ENCODE measurements at places on chromosomes 6 and 20.

- no peak for DNase-seq
These were observed 79.1 kb downstream of the OGFRL1 start for GRCh38 chr6:71367756-71368155.

- no peak for DNase-seq
These were observed 252.0 kb upstream of the HTR1E start for GRCh38 chr6:86685230-86685797.

DNA sequence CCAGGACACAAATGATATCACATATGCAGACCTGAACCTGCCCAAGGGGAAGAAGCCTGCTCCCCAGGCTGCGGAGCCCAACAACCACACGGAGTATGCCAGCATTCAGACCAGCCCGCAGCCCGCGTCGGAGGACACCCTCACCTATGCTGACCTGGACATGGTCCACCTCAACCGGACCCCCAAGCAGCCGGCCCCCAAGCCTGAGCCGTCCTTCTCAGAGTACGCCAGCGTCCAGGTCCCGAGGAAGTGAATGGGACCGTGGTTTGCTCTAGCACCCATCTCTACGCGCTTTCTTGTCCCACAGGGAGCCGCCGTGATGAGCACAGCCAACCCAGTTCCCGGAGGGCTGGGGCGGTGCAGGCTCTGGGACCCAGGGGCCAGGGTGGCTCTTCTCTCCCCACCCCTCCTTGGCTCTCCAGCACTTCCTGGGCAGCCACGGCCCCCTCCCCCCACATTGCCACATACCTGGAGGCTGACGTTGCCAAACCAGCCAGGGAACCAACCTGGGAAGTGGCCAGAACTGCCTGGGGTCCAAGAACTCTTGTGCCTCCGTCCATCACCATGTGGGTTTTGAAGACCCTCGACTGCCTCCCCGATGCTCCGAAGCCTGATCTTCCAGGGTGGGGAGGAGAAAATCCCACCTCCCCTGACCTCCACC lies 42.2 kb downstream of the SIRPA start:
- no peak for DNase-seq

GRCh38 chr6:159997498-159998101 lies 28.7 kb downstream of the IGF2R start:
- DNase-seq: no peak

DNA sequence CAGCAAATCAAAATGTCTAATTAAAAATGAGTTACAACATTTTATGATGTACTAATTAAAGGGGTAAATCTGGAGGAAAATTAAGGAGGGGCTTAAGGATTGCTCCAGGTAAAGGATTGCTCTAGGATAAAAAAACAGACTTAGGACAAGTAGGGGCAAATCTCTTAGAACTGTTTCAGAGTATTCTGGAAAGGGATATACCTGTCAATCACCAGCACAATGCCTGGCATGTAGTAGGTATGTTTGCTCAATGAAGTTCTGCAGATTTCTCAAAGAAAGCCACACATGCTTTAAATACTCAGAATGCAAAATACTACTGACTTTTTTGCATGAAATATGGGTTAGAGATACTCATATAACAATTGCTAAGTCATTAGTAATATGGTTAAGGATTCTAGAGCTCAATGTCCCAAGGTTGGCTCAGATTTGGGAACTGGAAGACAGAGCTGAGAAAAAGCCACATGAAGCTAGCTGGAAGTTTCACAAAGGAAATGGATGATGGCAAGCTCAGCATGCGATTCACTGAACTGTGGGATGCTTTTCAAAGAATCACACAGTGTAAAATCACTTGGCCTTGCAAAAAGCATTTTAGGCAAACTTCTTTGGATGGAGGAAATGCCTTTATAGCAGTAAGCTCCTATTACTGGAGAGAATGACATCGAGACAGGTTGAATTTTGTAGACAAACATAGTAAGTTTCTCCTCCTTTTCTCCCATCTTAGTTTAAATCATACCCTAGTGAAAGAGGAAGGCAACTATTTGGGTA lies 72.8 kb downstream of the MAP3K5 start:
- DNase-seq: no peak

DNA sequence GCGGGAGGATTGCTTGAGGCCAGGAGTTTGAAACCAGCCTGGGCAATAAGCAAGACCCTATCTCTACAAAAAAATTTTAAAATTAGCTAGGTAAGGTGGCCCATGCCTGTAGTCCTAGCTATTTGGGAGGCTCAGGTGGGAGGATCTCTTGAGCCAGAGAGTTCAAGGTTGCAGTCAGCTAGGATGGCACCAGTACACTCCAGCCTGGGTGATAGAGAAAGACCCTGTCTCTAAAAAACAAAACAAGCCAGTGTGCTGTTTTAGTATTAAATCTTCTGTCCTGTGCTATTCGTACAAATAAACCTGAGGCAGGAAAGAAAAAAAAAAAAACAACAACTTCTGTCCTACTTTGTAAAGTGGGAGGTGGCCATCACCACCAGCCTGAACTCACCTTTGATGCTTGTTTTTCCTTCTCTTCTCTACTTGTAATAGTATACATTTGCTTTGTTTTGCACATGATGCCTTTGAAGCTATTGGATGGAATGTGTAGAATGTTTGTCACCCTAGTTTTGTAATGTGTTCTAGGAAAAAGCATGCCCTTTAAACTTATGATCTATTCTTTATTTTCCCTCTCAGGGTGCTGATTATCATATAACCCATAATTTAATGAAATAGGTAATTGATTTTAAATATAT lies 102.5 kb downstream of the CRYBG1 start:
- DNase-seq: no peak

- no peak for DNase-seq
These were observed 47.7 kb downstream of the PLAGL2 start for GRCh38 chr20:32159766-32160221.
